ENCODE measurements at places on chromosomes 16 and 17.

- DNase-seq = no peak
Observed at GRCh38 chr16:27802664-27803439, 252.9 kb downstream of the KATNIP start.

GRCh38 chr16:77897831-77898605 lies 109.7 kb downstream of the VAT1L start:
- DNase-seq = no peak

- no peak for DNase-seq
Observed at GRCh38 chr16:839643-840408, 39.3 kb upstream of the GNG13 start.

GRCh38 chr17:58666858-58667267 lies 25.0 kb downstream of the TEX14 start:
- peak; percentile 71 for DNase-seq

DNA sequence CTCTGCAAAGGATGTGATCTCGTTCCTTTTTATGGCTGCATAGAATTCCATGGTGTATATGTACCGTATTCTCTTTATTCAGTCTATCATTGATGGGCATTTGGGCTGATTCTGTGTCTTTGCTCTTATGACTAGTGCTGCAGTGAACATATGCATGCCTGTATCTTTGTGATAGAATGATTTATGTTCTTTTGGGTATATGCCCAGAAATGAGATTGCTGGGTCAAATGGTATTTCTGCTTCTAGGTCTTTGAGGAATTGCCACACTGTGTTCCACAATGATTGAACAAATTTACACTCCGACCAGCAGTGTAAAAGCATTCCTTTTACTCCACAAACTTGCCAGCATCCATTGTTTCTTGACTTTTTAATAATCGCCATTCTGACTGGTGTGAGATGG lies 60.2 kb upstream of the ADORA2B start:
- no peak for DNase-seq

GRCh38 chr16:83653785-83654184 lies 154.0 kb upstream of the HSBP1 start:
- DNase-seq = no peak

- peak; percentile 76 for DNase-seq
Observed at GRCh38 chr17:40075201-40075941, 12.6 kb downstream of the THRA start.

Measured in ovary (tissue), 10 donors.